ENCODE measurements at places on chromosomes 13 and 19.

DNA sequence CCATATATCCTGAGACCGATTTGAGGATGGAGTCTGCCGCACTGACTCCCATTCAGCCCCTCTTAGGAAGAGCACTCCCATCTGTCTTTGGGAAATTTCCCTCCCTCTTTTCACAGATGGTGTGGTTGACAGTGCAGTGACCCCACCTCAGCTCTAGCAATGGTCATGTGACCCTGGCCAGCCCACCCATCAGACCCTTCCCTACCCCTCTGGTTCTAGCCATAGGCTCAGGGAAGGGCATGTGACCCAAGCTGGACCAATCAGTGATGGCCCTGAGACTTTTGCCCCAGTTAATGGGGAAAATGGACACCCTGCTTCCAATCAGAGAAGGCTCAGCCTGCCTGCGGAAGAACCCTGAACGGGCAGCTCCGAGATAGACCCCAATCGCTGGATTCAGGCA, 26.3 kb downstream of the IL12RB1 start:
- no peak for DNase-seq

DNA sequence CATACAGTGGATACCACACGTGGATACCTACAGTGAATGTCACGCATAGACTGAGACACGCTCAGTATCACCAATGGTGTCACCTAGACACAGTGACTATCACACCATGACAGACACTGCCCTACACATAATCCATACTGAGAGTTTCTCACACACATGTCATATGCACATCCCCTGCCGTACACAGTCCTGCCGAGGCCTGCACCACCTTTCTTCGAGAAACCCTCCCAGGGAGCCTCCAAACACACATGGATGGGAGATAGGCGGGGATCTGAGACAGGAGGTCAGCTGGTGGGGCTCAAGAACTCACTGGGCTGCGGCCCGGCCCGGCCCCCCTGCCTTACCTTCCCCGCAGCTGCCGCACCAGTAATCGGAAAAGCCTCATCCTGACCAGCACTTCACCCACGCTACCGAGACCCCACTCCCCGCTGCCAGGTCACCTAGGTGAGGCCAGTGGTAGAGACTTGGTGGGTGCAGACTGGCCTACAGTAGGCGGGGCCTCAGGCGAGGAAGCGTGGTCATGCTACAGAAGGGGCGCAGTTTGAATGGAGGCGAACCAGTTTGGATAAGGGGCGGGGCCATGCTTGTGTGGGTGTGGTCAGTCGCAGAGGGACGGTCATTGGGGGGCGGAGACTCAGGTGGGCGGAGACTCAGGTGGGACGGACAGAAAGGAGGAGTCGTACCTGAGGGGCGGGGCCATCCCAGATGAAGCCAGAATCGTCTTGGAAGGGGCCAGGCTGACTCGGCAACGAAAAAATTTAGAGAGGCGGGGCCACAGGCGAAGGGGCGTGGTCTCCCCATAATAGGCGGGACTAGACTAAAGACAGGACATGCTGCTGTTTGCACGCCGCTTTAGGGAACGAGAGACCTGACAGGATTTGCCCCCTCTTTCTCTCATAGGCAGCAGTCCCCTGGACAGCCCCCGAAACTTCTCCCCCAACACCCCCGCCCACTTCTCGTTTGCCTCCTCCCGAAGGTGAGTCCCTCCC, 2.1 kb downstream of the MAST1 start:
- DNase-seq: peak; percentile 47

GRCh38 chr13:100147825-100148224, 58.9 kb downstream of the PCCA start:
- no peak for DNase-seq

DNA sequence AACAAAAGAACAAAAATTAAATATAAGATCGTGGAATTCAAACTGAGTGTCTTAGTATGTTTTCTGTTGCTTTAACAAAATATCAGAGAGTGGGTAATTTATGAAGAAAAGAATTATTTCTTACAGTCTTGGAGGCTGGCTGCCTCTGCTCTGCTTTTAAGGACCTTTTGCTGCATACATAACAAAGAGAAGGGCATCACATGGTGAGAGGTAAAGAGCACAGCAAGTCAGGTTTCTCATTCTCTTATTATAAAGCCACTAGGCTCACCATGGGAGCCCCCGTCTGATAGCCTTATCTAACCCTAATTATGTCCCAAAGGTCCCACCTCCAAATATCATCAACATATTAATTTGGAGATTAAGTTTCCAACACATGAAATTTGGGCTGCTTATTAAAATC, 231.3 kb downstream of the SLITRK6 start:
- DNase-seq: no peak
